ENCODE measurements at places on chromosomes 4 and X.

GRCh38 chr4:120215350-120215749 is 148.7 kb upstream of the MAD2L1 start:
- no peak for DNase-seq

DNA sequence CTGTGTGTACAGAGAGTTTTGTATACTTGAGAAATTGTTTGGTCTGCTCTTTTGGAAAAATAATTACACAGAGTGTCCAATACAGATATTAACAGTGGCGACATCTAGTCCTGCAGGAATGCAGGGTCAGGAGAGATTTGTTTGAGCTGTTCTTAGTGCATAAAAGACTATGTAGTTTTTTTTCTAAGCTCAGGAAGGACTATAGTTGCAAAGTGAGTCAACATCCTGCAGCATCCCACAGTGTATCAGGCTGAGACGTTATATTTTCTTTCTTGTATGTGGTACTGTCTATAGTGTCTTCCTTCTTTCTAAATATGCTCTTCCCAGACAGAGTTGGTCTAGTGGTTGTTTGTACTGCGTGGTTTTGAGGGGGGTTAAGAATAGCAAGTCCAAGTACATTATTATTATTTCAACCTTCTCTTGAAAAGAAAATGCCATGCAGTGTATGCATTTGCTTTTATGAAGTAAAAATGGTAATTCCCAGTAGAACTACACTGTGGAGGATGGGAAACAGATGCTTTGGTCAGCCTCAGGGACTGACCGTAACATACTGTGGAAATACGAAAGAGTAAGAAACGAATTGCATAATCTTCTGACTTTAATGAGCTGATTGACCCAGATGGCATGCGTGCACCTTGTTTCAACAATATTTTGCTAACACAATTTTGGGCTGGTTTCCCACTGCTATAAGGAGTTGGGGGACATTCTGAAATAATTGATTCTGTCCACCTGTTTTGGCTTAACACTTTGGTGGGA is 67.4 kb downstream of the DMP1 start:
- DNase-seq: no peak

- no peak for DNase-seq
These were observed 354.7 kb downstream of the STIM2 start for GRCh38 chr4:27215220-27215826.

DNA sequence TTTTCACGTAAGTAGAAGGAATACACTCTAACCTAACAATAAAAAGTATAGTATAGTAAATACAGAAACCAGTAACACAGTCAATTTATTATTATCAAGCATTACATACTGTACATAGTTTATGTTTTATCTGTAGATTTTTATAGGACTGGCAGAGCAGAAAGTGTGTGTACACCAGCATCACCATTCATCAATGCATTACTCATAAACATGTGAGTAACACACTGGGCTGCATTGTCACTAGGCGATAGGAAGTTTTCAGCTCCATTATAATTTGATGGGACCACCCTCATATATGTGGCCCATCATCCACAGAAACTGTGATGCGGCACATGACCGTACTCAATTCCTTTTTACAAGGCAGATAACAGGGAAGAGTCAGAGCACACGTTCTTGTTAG is 137.8 kb upstream of the RBPJ start:
- DNase-seq: no peak

DNA sequence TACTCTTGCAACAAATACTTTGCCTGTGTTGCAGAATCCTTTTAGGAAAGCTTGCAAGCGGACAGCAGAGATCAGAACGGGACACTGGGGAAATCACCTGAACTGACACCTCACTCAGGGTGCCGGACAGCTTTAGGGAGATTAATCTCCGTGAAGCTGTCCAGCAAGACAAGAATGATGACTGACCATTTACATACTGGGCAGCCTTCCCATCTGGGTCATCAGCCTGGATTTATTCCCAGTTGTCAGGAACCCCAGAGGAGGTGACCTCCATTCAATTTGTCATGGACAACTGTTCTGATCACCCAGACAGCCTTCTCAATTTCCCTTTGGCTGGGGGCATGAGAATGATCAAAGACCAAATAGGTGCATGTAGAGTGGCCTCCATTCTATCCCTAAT is 93.0 kb upstream of the EGFL6 start:
- DNase-seq: no peak

DNA sequence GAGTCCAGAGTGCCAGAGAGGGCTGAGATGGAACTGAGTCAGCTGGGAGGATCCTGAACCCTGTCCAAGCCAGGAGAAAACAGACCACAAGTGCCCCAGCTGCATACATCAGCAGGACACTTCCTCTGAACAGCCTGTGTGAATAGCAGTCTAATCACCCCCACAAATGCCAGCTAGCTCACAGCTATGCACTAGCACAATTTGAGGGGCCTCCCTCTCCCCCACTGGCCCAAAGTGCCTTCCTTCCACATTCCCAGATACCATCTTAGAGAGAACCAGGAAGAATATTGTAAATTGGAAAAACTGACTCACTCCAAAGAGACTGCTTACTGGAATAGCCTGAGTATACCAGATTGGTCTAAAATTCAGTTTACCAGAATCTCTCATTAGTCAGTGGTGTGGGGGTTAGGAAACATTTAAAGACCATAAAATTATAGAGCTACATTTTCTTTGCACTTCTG is 292.6 kb upstream of the KLF3 start:
- DNase-seq: no peak

- DNase-seq: no peak
These were observed 48.6 kb upstream of the RASSF6 start for GRCh38 chr4:73668782-73669201.

DNA sequence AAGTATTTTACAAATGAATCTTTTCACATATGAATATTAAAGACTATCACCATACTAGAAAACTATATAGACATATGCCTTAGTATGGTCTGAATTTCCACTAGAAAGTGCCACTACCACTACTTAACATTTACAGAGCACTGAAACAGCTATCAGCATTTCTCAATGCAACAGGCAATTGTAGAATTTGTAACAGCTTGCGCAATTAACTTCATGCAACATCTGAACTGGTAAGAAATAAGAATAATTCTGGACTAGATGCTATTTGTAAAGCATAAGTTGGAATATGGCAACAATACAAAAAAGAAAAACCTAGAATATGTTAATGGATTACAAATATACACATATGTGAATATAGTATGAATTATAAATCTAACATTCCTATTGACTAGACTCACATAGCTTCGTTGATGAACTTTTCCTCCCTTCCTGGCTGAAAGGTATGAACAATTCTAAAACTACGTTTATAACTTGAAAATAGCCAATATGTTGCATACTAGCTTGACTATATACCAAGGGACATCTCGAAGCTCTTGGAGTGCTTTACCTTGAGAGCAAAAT is 82.0 kb downstream of the ATP8A1 start:
- no peak for DNase-seq

- no peak for DNase-seq
These were observed 71.9 kb downstream of the GC start for GRCh38 chr4:71711985-71712348.

- DNase-seq: no peak
These were observed 76.7 kb downstream of the PDS5A start for GRCh38 chr4:39900966-39901365.

DNA sequence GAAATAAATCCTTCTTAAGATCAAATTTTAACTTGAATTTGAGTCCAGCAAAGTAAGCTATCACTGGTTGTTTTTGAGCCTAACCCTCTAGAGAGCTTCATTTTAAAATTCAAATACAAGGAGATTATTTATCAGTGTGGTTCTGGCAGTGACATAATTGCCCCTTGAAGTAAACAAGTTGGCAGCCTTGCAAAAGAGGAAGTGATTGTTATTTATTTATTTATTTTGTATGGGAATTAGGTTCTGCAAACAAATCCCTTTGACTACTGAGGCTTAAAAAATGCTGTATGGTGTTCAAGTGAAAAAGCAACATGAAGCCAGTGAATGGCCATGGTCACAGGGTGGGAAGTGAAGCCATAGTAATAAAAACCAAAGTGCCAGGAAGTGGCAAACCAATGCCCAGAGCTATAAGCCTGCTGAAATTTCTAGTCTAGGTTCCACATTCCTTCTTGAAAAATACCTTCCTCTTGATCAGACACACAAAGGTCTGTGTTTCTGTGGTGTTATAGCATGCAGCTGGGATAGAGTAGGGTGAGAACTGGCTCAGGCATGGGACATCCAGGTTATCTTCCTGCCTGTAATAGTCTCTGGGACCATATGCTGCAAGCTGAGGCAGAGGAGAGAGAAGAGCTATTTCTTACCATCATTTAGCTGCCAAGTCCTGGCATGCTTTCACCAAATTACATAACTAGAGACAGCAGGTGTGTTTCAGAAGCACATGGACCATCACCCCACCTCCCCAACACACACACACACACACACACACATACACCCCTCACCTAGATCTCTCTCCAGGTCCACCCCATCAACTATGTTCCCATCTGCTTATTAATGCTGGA is 47.1 kb upstream of the TSPAN7 start:
- DNase-seq: no peak

DNA sequence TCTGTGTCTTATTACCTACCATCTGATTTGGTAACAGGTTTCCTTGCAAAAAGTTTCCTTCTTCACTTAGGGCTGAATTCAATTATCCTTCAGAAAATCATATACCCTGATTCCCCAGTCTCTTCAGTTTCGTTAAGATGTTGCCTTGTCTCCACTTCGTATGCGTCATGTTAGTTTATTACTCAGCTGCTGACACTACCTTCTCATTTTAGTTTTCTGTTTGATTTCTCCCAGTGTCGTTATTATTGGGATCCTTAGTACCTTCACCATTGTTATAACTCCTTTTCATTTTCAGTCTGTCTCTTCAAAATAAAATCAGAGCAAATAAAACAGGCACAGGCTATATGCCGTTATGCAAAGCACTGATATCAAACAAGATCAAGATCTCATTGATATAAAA is 87.5 kb upstream of the RBPJ start:
- no peak for DNase-seq

DNA sequence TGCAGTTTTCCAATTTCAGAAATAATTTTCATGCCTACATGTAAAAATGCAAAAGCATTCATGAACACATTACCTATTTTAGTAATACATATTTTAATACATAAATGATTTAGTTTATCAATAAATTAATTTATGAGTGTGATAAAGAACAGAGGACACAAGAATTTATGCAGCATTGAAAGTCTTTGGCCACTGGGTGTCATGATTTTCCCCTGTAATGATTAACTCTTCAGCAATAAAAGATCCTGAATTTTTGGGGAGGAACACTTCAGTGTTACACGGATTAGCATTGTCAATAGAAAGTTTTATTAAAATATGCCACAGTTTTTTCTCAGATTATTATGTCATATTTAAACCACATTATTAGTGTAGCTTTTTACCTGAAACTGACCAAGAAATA is 8.6 kb upstream of the VCX2 start:
- DNase-seq: no peak

DNA sequence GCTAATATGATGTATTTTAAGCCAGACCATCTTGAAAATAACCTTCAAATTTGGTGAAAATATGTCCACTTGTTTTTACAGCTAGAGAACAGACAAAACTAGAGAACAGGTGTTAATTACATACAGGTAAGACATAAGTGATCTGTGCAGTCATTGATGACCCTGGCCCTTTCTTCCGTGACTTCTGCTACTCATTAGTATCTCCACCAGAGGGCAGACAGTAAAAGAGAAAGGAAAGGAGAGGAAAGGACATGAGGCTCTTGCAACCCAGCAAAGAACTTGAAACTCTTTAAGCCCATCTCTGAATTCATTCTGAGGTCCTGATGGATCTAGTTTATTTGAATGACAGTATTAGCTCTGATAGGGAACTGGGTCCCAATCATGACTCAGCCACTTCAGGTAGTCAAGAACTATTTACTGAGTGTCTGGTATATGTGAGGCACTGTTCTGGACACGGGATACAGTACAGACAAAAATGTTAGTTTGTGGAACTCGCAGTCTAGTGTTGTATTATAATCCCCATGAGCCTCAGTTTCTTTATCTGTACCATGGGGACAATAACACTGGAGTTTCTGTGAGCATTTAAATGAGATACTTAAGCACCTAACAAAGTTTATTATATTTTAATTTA is 121.0 kb upstream of the TEX13D start:
- DNase-seq: peak; percentile 3

GRCh38 chrX:13420545-13421183 is 100.8 kb upstream of the ATXN3L start:
- no peak for DNase-seq

- no peak for DNase-seq
These were observed 89.0 kb upstream of the BMPR1B start for GRCh38 chr4:94668724-94669123.

DNA sequence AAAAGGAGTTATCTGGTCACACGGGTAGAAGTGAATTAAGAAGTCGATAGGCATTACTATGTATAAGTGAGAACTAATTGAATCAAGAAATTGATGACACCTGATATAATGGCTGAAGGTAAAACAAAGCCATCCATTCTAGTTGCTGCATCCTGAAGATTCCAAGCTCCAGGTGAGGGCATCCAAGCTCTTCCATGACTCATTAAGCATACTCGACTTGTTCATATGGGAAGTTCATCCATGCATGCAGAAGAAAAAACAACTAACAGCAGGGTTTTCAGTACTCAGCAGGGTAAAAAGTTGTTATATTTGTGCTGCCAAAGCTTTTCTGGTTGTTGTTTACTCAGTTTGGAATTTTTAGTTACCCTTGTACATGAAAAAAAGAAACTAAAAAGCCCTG is 508.0 kb upstream of the CXorf51A start:
- no peak for DNase-seq

GRCh38 chr4:71268166-71268565 is 70.7 kb upstream of the SLC4A4 start:
- no peak for DNase-seq

DNA sequence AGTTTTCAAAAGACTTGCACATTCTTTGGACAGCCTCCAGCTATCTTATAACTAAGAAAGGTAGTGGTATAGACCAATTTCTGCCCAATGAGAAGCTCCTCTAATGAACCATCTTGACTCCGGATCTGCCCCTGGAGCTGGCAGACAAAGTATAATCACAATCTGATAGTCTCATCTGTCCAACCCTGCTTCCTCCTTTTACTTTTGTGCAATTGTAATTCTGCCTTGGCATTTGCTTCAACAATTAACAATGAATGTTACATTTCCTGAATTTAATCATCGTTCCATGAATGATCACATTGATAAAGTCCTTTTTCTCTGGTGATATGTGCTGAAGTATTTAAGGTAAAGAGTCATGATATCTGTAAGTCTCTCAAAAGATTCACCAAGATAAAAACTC is 27.8 kb downstream of the FRYL start:
- no peak for DNase-seq

GRCh38 chrX:1239681-1240142 is 27.3 kb upstream of the CRLF2 start:
- no peak for DNase-seq

DNA sequence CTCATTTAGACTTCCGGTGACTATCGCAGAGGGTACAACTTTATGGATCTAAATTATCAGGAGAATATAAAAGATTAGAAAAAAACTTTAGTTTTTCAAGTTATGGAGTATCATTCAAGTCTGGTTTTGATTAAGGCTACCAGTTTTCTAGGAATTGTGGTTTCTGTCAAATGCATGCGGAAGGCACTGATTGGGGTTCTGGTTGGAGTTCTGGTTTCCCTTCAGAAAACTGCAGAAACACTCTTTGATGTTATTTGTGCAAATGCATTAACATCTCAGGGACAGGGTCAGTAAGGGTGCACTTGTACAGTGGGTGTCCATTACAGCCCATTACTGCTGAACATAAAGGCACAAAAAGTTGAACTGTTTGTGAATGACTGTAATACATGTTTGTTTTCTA is 100.2 kb downstream of the LIMCH1 start:
- no peak for DNase-seq

- DNase-seq: no peak
These were observed 593.0 kb upstream of the TENM3 start for GRCh38 chr4:181650033-181650825.

- no peak for DNase-seq
These were observed 863 bp upstream of the RAB33A start for GRCh38 chrX:130170752-130171445.

All from hematopoietic multipotent progenitor cell treated with erythropoietin and hydrocortisone succinate and interleukin-3 and kit ligand, for 17 days (in vitro differentiated cells).